ENCODE measurements at places on chromosomes 5 and 9. TPM values are rescaled to one million over a fixed set of nuclear protein-coding genes. Genes with fewer than 3 reads are reported as not detected.

DNA sequence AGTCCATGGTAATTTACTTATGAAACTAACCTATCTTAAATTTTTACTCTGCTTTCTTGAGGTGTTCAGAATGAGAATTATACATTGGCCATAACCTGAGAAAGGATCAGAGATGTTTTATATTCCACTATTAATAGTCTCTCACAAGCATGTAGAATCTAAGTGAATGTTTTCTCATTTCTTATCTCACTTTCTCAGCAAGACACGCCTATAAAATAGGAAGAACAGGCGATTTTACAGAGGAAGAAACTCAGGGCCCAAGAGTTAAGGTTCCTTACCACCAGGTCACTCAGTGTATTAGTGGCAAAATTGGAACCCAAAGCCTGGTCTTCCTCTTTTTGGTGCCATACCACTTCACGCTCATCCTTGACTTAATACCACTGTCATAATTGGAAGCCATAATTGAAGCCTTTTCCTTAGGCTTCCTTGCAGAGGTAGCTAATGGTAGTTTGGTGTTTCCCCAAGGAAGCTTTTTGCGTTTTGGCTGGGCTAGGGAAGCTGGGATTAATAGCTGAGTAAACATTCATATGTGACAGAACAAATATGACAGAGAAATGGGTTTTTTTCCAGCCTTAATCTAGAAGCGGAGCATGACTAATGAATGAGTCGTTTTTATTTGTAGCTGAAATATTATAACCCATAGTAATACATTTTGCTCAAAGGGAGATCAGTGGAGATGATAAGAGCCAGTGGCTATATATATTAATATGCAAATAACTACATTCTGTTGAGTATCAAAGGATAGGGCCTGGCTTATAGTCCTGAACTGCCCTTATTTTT lies 16.9 kb downstream of the HMGXB3 start:
- no peak for DNase-seq

DNA sequence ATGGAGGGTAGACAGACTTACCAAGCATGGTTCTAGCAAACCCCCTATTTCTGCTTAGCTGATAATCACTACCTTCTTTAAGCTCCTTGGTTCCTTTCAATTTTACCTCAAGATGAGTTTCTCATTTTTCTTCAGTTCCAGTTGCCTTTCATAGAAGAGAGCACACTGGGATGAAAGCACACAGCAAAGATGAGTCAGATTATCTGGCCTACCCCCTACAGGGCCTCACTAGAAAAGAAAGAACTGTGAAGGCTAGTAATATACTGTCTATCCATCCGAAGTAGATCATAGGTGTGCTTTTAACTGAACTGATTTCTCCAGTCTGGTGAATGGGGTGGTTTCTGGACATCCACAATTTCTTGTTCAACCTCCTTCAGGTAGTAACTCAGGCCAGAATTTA lies 122.5 kb downstream of the TRPM3 start:
- no peak for DNase-seq

Gene C9orf43
- 0.45 TPM for total RNA-seq

Gene PRDM9
- total RNA-seq, result not detected

- no peak for DNase-seq
Observed at GRCh38 chr9:105503881-105504280, 54.0 kb upstream of the FKTN start.

- DNase-seq, result no peak
Observed at GRCh38 chr5:151517122-151517920, 69.9 kb downstream of the SLC36A1 start.
